Naive thymus-derived CD4-positive, alpha-beta T cell (primary cell): ENCODE measurements at places on chromosomes 12 and 14. TPM values are rescaled to one million over a fixed set of nuclear protein-coding genes. Genes with fewer than 3 reads are reported as not detected.

DNA sequence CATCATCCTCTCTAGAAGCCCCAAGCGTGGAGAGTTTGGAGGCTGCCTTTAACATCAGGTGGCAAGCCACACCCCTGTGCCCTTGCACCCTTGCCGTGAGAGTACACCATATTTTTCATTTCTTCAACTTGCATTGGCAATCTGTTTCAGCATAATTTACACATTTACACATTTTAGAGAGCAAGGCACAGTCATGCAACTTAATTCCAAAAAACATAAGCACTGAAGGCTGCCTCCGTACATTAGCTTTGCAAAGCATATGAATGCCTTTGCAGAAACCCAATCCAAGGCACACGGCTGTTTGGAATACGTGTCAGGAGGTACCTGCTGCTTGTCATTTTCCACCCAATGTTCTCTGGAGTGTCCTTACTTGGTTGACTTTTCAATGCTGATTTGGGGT, 833.1 kb downstream of the VRK1 start:
- DNase-seq, result no peak
- H3K27me3 ChIP-seq, result no peaks in the 10 kb centered on the region
- H3K36me3 ChIP-seq, result no peaks in the 10 kb centered on the region
- H3K4me1 ChIP-seq, result peaks cover 9% of the 10 kb centered on the region
- no peak overlapping the region for H3K4me3 ChIP-seq

- no peak overlapping the region for H3K4me3 ChIP-seq
- no peaks in the 10 kb centered on the region for H3K36me3 ChIP-seq
- H3K27ac ChIP-seq, result no peak overlapping the region
- no peaks in the 10 kb centered on the region for H3K4me1 ChIP-seq
These were observed 93.3 kb downstream of the ERGIC2 start for GRCh38 chr12:29287622-29288021.

GRCh38 chr12:5201554-5202218, 158.0 kb downstream of the KCNA5 start:
- DNase-seq, result no peak
- H3K4me1 ChIP-seq, result no peaks in the 10 kb centered on the region
- no peaks in the 10 kb centered on the region for H3K27me3 ChIP-seq
- H3K4me3 ChIP-seq, result no peak overlapping the region

DNA sequence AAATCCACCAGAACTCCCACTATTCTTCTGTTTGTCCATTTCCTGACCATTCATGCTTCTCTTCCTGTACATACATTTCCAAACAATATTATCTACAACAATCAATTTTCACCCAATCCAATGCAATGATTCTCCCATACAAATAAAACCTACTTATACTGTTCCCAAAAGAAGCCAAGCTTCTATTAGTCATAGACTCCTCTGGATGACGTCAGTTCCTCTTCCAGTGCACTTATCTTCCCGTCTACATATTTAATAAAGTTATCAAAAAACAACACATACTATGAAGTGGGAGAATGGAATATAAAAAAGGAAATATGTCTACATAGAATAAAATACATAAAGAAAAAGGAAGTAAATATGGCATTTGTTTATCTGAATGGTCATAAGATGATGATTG, 165.4 kb downstream of the FOXG1 start:
- no peaks in the 10 kb centered on the region for H3K36me3 ChIP-seq
- DNase-seq, result no peak
- H3K4me3 ChIP-seq, result no peak overlapping the region
- H3K4me1 ChIP-seq, result no peaks in the 10 kb centered on the region
- no peak overlapping the region for H3K27ac ChIP-seq

The CHPT1 gene
- 22.6 TPM for total RNA-seq

- DNase-seq, result no peak
- H3K27me3 ChIP-seq, result no peaks in the 10 kb centered on the region
- no peak overlapping the region for H3K4me3 ChIP-seq
- H3K4me1 ChIP-seq, result no peaks in the 10 kb centered on the region
- no peaks in the 10 kb centered on the region for H3K36me3 ChIP-seq
These were observed 60.4 kb upstream of the MANSC4 start for GRCh38 chr12:27840229-27840999.

The TMEM132D gene
- not detected for total RNA-seq

DNA sequence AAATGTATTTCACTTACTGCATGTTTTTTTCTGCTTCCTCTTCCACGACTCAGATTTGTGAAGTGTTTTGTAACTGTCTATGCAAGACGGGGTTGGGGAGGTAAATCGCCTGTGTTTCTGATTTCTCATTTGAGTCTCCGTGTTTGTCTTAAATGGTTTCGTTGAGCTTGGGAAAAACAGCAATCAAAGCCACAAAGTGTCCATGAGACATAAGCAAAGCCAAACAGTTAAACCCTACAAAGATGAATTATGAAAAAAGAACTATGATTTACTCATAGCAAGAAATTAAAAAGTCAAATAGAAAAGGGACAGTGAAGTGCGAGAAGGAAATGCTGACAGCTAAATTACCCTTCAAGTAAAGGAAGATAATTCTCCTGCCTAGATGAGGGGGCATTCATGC, 164.3 kb upstream of the TMPO start:
- H3K36me3 ChIP-seq, result no peaks in the 10 kb centered on the region
- H3K27me3 ChIP-seq, result no peaks in the 10 kb centered on the region
- no peak for DNase-seq
- H3K4me3 ChIP-seq, result no peak overlapping the region

DNA sequence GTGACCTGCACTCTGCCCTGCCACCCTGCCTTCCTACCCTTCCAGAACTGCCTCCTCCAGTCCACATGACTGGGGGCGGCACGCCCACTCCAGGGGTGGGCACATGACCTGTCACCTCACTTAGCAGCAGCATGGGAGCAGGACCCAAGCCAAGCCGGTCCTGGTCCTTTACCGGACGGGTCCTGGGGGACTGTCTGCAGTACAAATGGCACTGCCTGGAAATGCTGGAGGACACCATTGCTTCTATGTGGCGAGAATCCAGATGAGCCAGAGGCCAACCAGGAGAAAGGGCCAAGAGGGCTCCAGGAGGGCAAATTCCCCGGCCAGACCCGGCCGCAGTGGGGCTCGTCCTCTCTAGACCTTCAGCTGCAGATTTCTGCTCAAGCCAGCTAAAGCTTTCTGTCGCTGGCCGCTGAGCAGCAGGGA, 33.1 kb downstream of the ITPK1 start:
- H3K27me3 ChIP-seq, result no peaks in the 10 kb centered on the region
- no peaks in the 10 kb centered on the region for H3K36me3 ChIP-seq
- peaks cover 26% of the 10 kb centered on the region for H3K4me1 ChIP-seq
- no peak overlapping the region for H3K4me3 ChIP-seq

GRCh38 chr14:34792598-34792997, 78.2 kb upstream of the CFL2 start:
- no peak for DNase-seq
- H3K4me3 ChIP-seq, result no peak overlapping the region
- H3K36me3 ChIP-seq, result no peaks in the 10 kb centered on the region
- H3K27ac ChIP-seq, result no peak overlapping the region
- no peaks in the 10 kb centered on the region for H3K4me1 ChIP-seq

The SCNN1A gene
- total RNA-seq, result 3.6 TPM

DNA sequence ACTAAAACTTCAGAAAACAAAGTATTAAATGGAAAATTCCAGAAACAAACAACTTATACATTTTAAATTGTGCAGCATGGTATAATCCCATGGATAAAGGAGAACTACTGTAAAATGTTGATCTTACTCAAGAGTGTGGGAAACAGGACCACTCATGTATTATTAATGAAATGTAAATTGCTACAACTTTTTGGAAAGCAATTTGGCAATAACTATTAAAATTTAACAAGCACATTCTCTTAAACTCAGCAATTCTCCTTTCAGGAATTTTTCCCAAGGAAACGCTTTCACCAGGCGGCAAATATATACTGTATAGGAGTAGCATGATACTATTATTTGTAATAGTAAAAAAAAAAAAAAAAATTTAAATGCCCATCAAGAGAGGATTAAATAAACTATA, 284.5 kb upstream of the AMIGO2 start:
- H3K4me1 ChIP-seq, result peaks cover 74% of the 10 kb centered on the region
- no peaks in the 10 kb centered on the region for H3K36me3 ChIP-seq
- DNase-seq, result no peak
- peak overlapping the region; percentile 52 for H3K27ac ChIP-seq
- no peaks in the 10 kb centered on the region for H3K27me3 ChIP-seq

- peaks cover 12% of the 10 kb centered on the region for H3K4me1 ChIP-seq
- peak overlapping the region; percentile 87 for H3K27ac ChIP-seq
- H3K4me3 ChIP-seq, result peak overlapping the region; percentile 83
- no peaks in the 10 kb centered on the region for H3K36me3 ChIP-seq
- no peaks in the 10 kb centered on the region for H3K27me3 ChIP-seq
These were observed 662 bp upstream of the ATP2A2 start for GRCh38 chr12:110280392-110280778.

The POTEM gene
- total RNA-seq, result not detected

DNA sequence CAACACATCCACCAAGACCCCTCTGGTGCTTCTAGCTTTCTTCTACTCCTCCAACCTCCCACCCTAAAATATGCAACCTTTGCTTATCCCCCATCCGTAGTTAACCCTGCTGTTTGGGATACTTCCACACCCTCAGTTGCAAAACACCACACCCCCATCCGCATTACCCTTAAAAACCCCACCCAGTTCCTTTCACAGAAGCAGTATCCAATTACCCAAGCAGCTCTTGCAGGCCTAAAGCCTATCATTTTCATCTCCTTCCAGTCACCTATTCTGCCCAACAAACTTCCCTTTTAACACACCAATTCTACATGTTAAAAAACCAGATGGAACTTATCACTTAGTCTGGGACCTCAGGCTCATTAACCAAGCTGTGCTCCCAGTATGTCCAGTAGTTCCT, 88.2 kb downstream of the TMTC3 start:
- no peak overlapping the region for H3K27ac ChIP-seq
- DNase-seq, result no peak
- H3K36me3 ChIP-seq, result no peaks in the 10 kb centered on the region
- no peaks in the 10 kb centered on the region for H3K4me1 ChIP-seq
- H3K4me3 ChIP-seq, result no peak overlapping the region
- no peaks in the 10 kb centered on the region for H3K27me3 ChIP-seq

DNA sequence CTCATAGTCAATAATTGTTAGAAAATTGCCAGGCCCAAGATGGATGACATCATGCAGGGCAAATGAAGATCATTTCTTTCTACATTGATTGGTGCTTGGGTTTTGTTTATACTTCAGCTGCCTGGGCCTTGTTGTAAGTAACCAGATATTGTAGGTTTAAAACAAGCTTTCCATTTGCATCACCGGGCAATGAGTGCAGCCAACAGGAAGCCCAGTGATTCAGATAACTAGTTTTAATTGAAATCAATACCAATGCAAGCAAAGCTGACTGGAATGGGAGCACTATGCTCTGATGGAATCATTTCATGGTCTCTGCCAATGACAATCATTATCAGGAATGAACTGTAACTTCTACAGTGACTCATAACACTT, 279.3 kb downstream of the DUSP6 start:
- no peak for DNase-seq
- H3K36me3 ChIP-seq, result no peaks in the 10 kb centered on the region
- no peaks in the 10 kb centered on the region for H3K4me1 ChIP-seq

- H3K4me3 ChIP-seq, result no peak overlapping the region
- H3K4me1 ChIP-seq, result no peaks in the 10 kb centered on the region
- H3K27ac ChIP-seq, result no peak overlapping the region
- H3K27me3 ChIP-seq, result no peaks in the 10 kb centered on the region
- no peak for DNase-seq
- H3K36me3 ChIP-seq, result no peaks in the 10 kb centered on the region
These were observed 142.8 kb downstream of the FUT8 start for GRCh38 chr14:65555358-65555757.

DNA sequence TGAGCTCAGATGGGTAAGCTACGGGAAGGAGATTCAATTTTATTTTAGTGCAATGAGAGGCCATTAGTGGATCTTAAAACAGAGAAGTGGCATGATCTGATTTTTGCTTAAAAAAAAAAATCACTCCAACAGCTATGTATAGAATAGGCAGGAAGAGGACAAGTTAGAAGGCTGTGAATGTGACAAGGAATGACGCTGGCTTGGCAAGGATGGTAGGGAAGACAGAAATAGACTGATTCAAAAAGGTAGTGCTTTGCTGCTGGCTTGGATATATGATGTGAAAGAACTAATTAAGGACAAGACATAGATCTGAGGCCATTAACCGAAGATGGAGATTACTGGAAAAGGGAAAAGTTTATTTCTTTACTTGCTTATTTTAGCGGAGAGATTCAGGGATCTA, 105.2 kb upstream of the GPHB5 start:
- no peaks in the 10 kb centered on the region for H3K4me1 ChIP-seq
- H3K36me3 ChIP-seq, result no peaks in the 10 kb centered on the region
- no peak for DNase-seq
- no peak overlapping the region for H3K27ac ChIP-seq

The GLIPR1L1 gene
- not detected for total RNA-seq

- H3K4me3 ChIP-seq, result no peak overlapping the region
- no peaks in the 10 kb centered on the region for H3K36me3 ChIP-seq
- DNase-seq, result no peak
These were observed 137.3 kb downstream of the WIF1 start for GRCh38 chr12:64983771-64984278.

- H3K27me3 ChIP-seq, result no peaks in the 10 kb centered on the region
- no peaks in the 10 kb centered on the region for H3K36me3 ChIP-seq
- H3K4me3 ChIP-seq, result no peak overlapping the region
- DNase-seq, result no peak
- peaks cover 15% of the 10 kb centered on the region for H3K4me1 ChIP-seq
- no peak overlapping the region for H3K27ac ChIP-seq
These were observed 55.7 kb downstream of the NINJ2 start for GRCh38 chr12:607541-608001.

The FAIM2 gene
- 0.22 TPM for total RNA-seq

DNA sequence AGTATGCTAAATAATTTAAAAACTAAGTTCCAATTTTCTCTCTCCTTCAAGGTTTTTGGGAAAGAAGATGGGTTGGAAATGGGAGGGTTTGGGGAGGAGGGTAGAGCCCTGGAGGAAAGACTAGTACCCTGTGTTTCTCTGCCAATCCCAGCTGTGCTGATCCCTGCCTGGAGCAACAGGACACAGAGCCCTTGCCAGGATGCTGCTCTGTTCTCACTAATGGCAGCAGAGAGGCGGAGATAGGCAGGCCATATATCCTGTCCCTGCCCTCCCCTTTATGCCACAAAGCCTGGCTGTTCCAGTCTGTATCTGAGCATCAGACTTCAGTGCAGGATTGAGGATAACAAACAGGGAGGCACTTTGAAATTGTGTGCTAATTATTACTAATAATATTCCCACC, 99.0 kb downstream of the C12orf75 start:
- DNase-seq, result no peak
- no peak overlapping the region for H3K4me3 ChIP-seq
- no peaks in the 10 kb centered on the region for H3K36me3 ChIP-seq
- H3K27ac ChIP-seq, result no peak overlapping the region
